ENCODE measurements at places on chromosomes 16 and 17. TPM values are rescaled to one million over a fixed set of nuclear protein-coding genes. Genes with fewer than 3 reads are reported as not detected.

GRCh38 chr16:16036359-16036792, 87.0 kb downstream of the ABCC1 start:
- H3K36me3 ChIP-seq, result peaks cover 27% of the 10 kb centered on the region
- no peaks in the 10 kb centered on the region for H3K27me3 ChIP-seq
- H3K27ac ChIP-seq, result no peak overlapping the region
- DNase-seq, result no peak

- no peak overlapping the region for H3K4me3 ChIP-seq
- DNase-seq, result no peak
- peaks cover 23% of the 10 kb centered on the region for H3K4me1 ChIP-seq
- H3K36me3 ChIP-seq, result peaks cover 48% of the 10 kb centered on the region
- no peaks in the 10 kb centered on the region for H3K27me3 ChIP-seq
Observed at GRCh38 chr16:4859900-4860255, 12.6 kb downstream of the UBN1 start.

GRCh38 chr17:4420692-4421131, 13.0 kb upstream of the SPNS3 start:
- H3K36me3 ChIP-seq, result no peaks in the 10 kb centered on the region
- no peaks in the 10 kb centered on the region for H3K27me3 ChIP-seq
- peaks cover 3% of the 10 kb centered on the region for H3K4me1 ChIP-seq
- no peak overlapping the region for H3K4me3 ChIP-seq

- no peak for DNase-seq
- 0 out of 2 replicates have a peak, but pooled peaks cover 3% of the 10 kb centered on the region for H3K36me3 ChIP-seq
- no peak overlapping the region for H3K27ac ChIP-seq
- no peaks in the 10 kb centered on the region for H3K27me3 ChIP-seq
- H3K4me3 ChIP-seq, result no peak overlapping the region
Observed at GRCh38 chr17:46013502-46014165, 14.6 kb downstream of the STH start.

DNA sequence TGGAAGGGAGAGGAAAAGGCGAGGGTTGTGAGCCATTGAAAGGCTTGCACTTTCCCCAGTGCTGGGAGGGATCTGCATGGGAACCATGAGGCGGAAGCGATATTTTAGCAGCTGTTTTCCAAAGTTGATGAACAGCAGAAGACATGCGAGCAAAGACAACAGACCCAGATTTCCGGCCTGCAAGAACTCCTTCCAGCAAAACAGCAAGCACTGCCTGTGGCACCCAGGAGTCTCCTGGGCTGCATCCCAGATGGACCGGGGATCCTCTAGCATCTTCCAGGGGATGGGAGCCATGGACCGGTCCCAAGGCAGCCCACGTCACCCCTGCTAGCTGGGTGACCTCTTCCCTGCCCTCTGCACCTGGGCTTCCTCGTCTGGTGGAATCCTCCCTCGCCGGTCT, 162.8 kb downstream of the IRF8 start:
- no peaks in the 10 kb centered on the region for H3K36me3 ChIP-seq
- no peaks in the 10 kb centered on the region for H3K4me1 ChIP-seq
- H3K4me3 ChIP-seq, result no peak overlapping the region
- DNase-seq, result no peak
- H3K27me3 ChIP-seq, result no peaks in the 10 kb centered on the region

DNA sequence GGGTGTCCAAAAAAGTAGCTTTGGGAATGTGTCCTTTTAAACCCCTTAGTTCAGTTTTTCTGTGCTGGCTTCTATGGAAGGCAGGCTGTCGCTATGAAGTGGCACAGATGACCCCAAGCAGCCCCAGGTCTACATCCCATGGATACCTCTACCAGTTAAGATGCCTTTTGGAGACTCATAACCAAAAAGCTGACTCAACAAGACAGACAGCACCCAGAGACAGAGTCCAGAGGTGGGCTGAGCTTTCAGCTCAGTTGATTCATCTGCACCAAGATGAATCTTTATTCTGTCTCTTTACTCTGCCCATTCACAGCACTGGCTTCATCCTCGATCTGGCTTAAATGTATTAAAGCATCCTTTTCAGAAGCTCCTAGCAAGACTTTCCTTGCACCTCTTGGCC, 29.8 kb upstream of the RBBP6 start:
- no peaks in the 10 kb centered on the region for H3K36me3 ChIP-seq
- DNase-seq, result no peak
- no peak overlapping the region for H3K27ac ChIP-seq
- no peaks in the 10 kb centered on the region for H3K27me3 ChIP-seq
- peaks cover 20% of the 10 kb centered on the region for H3K4me1 ChIP-seq
- no peak overlapping the region for H3K4me3 ChIP-seq

- DNase-seq, result peak; percentile 31
- no peak overlapping the region for H3K27ac ChIP-seq
- H3K36me3 ChIP-seq, result no peaks in the 10 kb centered on the region
- no peak overlapping the region for H3K4me3 ChIP-seq
- no peaks in the 10 kb centered on the region for H3K4me1 ChIP-seq
- no peaks in the 10 kb centered on the region for H3K27me3 ChIP-seq
Observed at GRCh38 chr16:54806378-54806777, 124.3 kb upstream of the IRX5 start.

- no peak overlapping the region for H3K27ac ChIP-seq
- H3K36me3 ChIP-seq, result no peaks in the 10 kb centered on the region
- no peaks in the 10 kb centered on the region for H3K4me1 ChIP-seq
- no peak overlapping the region for H3K4me3 ChIP-seq
- no peak for DNase-seq
Observed at GRCh38 chr16:22052980-22053379, 39.4 kb upstream of the VWA3A start.

GRCh38 chr16:54059319-54059718, 227.3 kb downstream of the IRX3 start:
- no peaks in the 10 kb centered on the region for H3K27me3 ChIP-seq
- H3K4me1 ChIP-seq, result no peaks in the 10 kb centered on the region
- no peak overlapping the region for H3K27ac ChIP-seq
- H3K36me3 ChIP-seq, result no peaks in the 10 kb centered on the region
- no peak overlapping the region for H3K4me3 ChIP-seq
- DNase-seq, result no peak

Gene GUCY2D
- not detected for total RNA-seq

Data from Karpas-422 (cell line).